ENCODE measurements at places on chromosomes 6 and 20.

DNA sequence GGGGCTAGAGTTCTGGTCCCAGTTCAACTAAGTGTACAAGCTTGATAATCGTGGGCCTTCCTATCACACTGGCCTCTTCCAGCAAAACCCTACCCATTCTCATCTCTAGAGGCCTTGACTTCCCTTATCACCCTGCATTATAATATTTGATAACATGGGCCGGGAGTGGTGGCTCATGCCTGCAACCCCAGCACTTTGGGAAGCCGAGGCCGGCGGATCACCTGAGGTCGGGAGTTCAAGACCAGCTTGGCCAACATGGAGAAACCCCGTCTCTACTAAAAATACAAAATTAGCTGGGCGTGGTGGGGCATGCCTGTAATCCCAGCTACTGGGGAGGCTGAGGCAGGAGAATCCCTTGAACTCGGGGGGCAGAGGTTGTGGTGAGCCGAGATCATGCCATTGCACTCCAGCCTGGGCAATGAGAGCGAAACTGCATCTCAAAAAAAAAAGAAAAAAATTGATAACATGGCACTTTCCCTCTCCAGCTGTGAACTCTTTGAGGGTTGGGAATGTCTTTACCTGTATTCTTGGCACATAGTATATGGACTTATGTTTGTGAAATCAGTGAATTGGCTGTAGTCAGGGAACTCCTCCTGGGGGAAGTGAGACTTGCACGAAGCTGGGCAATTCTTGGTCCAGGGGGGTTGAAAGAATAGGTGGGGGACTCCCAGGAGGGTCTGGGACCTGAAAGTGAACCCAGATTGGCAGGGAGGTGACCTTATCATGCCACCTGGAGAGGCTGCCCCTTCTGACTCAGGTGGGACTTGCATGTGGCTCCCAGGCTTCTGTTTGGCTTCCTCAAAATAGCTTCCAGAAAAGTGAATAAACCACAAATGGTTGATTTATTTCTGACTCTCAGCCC is 915 bp upstream of the C6orf47 start:
- no peak for DNase-seq

DNA sequence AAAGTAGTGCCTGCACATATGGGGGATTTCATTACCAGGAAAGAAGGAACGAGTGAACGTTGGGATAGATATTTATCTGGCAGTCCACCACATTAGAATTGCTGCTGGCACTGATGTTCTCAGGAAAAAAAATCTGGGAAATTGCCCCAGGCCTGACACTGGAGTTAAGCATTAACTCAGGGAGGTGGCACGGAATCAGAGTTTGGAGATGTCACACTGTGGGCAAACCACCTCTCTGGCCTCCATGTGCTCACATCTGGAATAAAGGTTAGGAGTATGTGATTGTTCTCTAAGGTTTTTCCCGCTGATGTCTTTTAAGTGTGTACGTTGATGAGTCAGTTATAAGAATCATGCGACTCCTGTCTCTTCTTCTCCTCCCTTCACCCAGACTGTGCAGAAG is 7.9 kb downstream of the TGM3 start:
- no peak for DNase-seq

DNA sequence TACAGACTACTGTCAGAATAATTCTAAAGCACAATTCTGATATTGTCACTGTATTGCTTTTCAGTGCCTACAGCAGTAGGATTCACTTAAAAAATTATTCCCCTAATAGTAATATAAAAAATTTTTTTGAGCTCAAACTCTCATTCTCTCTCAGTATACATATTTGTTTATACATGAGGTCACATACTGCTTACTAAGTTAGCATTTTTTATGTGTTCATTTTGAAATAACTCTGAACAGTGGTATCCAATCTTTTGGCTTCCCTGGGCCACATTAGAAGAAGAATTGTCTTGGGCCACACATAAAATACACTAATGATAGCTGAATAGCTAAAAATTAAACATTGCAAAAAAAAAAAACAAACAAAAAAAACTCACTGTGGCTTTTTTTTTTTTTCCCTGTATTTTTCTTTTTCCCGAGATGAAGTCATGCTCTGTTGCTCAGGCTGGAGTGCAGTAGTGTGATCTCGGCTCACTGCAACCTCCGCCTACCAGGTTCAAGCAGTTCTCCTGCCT is 38.6 kb downstream of the ASXL1 start:
- no peak for DNase-seq

GRCh38 chr6:3872370-3872854 is 23.2 kb downstream of the FAM50B start:
- no peak for DNase-seq

GRCh38 chr6:28425944-28426541 is 17.2 kb downstream of the ZSCAN23 start:
- no peak for DNase-seq

DNA sequence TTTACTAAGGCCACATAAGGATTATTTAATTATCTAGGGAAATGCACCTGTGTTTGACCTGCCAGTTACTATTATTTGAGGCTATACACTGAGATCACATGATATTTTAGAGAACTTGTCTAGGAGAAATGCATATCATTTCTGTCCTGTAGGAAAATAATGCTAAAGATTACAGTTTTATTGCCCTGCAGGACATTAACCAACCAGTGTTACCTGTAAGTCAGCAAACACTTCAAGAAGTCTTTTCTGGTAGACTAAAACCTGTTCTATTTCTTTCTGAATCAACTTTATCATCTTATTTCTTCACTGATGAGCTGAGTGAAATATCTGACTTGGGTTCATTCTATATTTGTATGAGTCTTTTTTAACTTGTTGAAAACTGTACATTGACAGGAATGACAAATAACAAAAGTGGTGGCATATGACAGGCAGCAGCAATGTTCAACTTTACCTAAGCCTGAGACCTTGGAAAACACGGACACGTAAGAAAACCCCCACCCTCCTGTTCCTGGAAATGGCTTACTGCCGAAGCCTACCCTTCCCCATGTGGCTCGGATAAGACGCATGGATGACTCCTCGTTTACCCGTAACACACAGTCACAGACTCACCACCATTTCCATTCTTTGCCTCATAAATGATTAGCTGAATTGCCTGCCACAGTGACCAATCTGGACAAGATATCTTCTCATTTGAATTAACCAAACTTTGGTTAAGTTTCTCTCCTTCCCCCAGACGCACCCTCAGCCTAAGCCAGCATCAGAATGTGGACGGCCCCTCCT is 118.0 kb upstream of the CD93 start:
- no peak for DNase-seq

- peak; percentile 8 for DNase-seq
These were observed 453.0 kb upstream of the SULF2 start for GRCh38 chr20:48238326-48238725.

DNA sequence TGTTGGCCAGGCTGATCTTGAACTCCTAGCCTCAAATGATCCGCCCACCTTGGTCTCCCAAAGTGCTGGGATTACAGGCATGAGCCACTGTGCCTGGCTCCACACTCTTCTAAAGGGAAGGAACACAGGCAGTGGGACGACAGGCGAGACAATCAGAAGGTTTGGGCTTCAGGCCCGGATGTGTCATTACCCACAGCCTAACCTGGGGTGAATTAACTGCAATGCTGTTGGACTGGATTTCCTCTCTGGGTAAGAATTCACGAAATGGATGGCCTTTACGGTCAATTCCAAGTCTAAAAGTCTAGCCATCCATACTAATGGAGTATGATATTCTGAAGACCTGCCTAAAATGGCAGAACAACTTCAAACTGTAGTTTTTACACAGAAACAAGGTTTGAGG is 83.7 kb upstream of the CCDC28A start:
- no peak for DNase-seq

DNA sequence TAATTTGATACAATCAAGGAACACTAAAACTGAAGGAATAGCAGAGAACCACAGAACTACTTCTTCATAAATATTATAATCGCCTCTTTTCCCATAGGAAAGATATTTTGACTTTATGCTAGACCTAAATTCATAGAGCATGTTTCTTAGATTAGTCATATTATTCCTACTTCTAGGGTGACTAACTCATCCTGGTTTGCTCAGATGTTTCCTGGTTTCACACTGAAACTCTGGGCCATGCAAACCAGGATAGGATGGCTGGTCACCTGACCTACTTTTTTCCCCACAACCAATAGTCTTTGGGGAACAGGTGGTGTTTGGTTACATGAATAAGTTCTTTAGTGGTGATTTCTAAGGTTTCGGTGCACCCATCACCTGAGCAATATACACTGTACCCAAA is 42.8 kb downstream of the MMS22L start:
- peak; percentile 55 for DNase-seq

GRCh38 chr6:112017169-112017568 is 36.7 kb upstream of the CCN6 start:
- no peak for DNase-seq

- DNase-seq = no peak
These were observed 301.2 kb downstream of the CDKAL1 start for GRCh38 chr6:20835315-20836010.

- no peak for DNase-seq
These were observed 76.5 kb upstream of the TOP1 start for GRCh38 chr20:40952136-40952535.

- peak; percentile 32 for DNase-seq
These were observed 487.4 kb downstream of the TENT5A start for GRCh38 chr6:81265106-81265505.

DNA sequence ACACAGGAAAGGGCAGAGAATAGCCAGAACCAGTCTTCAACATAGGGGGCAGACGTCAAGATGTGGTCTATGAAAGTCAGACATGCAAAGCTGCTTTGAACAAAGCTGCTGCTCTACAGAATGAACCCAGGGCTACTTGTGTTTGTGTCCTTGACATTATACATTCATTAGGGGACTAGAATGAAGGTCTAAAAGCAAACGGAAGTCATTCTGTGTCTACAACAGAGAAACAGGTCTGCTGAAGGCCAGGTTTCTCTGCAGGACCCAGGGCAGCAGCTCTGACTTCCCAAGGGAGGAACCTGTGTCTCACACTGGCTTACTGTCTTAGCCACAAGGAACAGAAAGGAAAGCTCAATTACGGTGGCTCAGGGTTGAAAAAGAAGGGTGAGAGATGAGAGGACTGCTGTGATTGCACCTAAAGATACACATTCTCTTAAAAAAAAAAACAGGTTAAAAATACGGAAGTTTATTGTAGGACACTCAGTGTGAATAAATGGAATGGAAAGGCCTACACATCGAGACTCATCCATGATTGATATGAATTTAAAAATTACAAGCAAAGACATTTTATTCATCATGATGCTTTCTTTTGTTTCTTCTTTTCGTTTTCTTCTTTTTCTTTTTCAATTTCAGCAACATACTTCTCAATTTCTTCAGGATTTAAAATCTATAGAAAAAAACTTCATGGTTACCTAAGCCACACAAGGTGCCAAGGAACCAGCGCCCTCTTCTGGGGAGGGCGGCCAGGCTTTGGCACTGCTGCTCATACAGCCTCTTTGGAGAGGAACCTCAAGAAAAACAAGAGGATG is 6.7 kb downstream of the PSMA7 start:
- DNase-seq = peak; percentile 59

DNA sequence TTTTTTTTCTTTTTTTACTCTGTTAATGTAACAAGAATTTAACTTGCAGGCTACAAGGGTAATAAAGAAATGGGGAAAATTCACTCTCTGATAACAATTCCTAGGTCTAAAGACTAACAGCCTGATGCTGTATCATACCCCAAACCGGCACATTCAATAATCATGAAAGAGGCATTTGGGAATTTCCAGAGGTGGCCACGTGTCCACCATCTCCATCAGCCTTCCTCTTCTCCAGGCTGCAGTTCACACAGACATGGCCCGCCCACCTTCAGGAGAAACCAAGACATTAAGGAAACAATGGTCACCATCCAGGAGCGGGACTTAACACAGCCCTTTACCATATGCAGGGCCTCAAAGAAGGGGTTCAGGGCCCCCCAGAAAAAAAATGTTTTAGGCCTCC is 44.8 kb downstream of the PDE10A start:
- peak; percentile 52 for DNase-seq

DNA sequence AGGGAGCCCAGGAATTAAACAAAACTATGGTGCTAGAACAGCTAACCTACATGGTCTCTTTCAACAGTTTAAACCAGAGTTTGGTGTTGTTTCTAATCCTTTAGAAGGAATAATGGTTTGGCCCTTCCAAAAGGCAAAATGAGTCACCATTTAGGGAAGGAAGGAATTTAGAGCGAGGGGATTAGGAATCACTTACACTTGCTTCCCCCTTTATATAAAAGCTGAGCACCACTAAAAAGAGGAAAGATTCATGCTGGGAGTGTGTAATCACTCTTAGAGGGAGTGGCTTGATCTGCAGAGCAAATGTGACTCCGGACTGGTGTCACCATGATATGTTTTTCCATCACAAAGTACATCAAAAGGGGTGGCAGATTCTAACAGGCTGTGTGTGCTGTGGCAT is 63.6 kb downstream of the F13A1 start:
- no peak for DNase-seq

GRCh38 chr6:34615574-34616226 is 59.6 kb upstream of the SPDEF start:
- DNase-seq = no peak

- DNase-seq = no peak
These were observed 124.1 kb downstream of the SMOC2 start for GRCh38 chr6:168565112-168565511.

DNA sequence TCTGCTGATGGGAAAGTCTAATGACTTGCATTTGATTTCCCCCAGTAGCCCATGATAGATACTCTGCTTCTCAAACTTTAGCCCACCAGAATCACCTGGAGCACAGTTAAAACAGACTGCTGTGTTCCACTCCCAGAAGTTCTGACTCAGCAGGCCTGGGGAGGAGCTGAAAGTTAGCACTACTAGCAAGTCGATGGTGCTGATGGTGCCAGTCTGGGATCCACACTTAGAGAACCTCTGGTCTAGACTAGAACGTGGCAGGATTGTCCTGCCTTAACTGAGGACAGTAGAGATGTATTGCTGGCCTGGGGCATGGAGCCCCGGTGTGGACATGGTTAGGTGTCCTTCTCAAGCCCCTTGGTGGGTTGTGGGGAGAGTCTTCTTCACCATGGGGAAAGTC is 8.7 kb downstream of the TOX2 start:
- no peak for DNase-seq

GRCh38 chr20:25859649-25860530 is 163.2 kb upstream of the ZNF337 start:
- DNase-seq = peak; percentile 82

- no peak for DNase-seq
These were observed 100.8 kb upstream of the SLC35B3 start for GRCh38 chr6:8536122-8536521.

DNA sequence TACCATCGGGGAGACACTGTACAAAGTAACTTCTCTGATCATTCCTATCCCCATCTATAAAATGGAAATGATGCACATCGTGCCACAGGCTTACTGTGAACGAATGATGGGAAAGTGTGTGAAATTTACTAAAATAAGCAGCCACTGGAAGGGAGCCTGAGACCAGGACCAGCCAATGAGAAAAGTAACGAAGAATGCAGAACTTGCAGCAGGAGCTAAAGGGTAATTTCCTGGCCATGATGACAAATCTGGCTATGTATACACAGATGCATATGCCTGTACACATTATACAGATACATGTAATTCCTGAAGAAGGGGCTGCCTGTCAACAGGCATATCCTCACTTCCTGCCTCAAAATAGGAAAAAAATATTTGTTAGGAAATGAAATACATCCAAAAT is 47.4 kb downstream of the GMDS start:
- no peak for DNase-seq

GRCh38 chr20:19115581-19115980 is 96.9 kb upstream of the SLC24A3 start:
- DNase-seq = no peak

- peak; percentile 37 for DNase-seq
These were observed 23.6 kb downstream of the CDS2 start for GRCh38 chr20:5150226-5151076.

Data from brain microvascular endothelial cell (primary cell).